T-helper 1 cell (primary cell): ENCODE measurements at places on chromosomes 13 and 19.

GRCh38 chr13:48567515-48568369, 34.9 kb upstream of the RCBTB2 start:
- no peak for DNase-seq

- no peak for DNase-seq
Measured at GRCh38 chr13:110680852-110681251, 25.1 kb downstream of the CARS2 start.

DNA sequence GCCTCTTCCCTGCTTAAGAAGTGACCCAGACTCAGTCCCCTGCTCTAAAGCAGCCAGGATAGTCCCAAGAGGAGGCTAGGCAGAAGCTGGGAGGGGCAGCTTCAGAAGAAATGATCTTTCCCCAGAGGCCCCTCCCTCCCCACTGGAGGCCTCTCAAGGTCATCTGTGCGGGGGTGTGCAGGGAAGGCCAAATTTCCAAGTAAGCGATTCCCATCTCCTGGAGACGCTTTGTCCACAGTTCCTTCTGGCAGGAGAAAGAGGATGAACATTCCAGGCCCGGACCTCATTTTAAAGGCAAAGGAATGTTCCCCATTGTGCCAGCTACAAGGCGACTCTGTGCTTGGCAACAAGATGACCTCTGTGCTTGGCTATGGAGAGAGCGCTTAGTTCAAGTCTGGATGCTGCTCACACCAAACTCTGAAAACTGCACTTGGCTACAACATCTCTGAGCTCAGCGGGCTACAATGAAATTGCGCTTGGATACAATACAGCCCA, 23.5 kb downstream of the COL5A3 start:
- no peak for DNase-seq

GRCh38 chr19:37980419-37981170, 73.6 kb downstream of the SIPA1L3 start:
- no peak for DNase-seq

DNA sequence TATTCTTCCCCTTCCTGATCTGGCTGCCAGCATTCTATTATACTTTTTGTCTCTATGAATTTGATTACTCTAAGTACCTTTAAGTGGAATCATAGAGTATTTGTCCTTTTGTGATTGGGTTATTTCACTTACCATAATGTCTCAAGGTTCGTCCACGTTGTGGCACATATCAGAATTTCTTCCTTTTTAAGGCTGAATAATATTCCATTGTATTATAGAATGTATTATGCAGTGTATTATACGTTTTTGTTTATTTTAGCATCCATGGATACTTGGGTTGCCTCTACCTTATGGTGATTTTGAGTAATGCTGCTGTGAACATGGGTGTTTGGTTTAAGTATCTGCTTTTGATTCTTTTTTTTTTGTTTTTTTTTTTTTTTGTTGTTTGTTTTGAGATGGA, 19.3 kb downstream of the URI1 start:
- no peak for DNase-seq

GRCh38 chr19:52464798-52465470, 11.6 kb downstream of the ZNF578 start:
- DNase-seq = no peak

DNA sequence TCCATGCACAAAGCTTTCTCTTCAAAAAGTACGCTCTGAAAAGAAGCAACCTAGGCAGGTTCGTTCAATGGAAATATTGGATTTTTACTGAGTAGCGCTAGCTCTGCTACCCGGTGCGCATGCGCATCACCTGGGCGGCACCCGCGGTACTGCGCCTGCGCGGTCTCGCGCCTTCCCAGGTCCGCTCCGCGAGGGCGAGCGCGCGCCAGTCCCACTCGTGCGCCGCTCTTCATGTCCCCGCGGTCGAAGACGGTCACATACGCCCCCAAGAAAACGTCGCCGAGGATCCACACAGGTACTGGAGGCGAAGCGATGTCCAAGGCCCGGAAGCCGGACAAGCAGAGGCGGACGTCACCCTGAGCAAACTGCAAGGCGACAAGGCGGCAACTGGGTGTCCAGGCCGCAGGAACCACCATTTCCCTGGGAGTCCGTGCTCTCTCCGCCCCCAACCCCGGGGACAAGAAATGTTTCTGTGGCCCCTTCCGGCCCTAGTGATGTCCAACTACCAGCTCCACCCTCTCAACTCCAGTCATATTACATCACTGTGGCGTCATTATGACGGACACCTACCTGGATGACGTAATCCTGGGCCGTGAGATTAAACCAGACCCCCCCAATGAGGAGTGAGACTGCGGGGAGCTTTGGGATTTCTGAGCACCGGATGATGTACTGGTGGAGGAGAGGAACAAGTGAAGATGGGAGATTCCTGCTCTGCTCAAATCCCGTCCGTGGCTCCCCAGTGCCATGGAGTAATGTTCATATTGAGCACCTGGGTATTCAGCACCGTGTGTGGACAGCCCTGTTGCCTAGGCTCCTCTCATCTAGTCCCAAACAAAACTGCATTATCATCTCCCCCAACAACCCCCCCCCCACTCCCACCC, 4.8 kb upstream of the KCNC3 start:
- DNase-seq = peak; percentile 75

- DNase-seq = no peak
Measured at GRCh38 chr13:42883771-42884467, 102.5 kb downstream of the FAM216B start.

- DNase-seq = no peak
Measured at GRCh38 chr13:75369981-75370380, 112.0 kb downstream of the TBC1D4 start.

- DNase-seq = no peak
Measured at GRCh38 chr19:40150170-40150569, 41.1 kb upstream of the MAP3K10 start.

GRCh38 chr13:112679381-112679780, 10.5 kb upstream of the ATP11A start:
- DNase-seq = no peak

- DNase-seq = no peak
Measured at GRCh38 chr19:53892981-53893325, 11.0 kb downstream of the PRKCG start.

DNA sequence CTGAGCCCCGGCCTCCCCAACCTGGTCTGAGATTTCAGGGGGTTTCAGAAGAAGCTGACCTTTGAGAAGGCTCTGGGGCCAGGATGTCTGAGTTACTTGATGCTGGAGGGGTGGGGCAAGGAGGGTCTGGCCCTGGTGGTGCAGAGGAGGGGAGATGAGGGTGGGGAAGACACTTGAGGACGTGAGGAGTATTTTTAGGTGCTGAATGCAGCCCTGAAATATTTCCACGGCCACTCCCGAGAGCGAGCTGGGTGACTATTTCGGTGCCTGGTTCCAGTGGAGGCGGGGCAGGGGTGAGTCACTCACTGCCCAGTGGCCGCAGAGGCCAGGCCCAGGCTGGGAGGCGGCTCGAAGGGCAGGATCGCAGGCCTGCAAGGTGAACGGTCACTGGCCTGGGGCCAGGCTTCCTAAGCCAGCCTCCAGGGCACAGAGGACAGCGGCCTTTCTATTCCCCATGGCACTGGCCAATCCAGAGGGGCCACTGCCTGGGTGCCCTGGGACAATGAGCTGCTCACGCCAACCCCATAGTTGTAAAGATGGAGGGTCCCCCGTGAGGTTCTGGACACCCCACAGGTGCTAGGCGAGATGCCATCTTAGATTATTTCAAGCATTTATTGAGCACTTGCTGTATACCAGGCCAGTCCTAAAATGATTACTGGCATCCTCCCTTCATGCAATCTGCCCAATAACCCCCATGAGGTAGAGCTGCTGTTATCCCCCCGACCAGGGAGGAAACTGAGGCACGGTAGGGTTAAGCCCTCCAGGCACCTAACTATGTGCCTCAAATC, 19.7 kb upstream of the JUND start:
- DNase-seq = no peak

DNA sequence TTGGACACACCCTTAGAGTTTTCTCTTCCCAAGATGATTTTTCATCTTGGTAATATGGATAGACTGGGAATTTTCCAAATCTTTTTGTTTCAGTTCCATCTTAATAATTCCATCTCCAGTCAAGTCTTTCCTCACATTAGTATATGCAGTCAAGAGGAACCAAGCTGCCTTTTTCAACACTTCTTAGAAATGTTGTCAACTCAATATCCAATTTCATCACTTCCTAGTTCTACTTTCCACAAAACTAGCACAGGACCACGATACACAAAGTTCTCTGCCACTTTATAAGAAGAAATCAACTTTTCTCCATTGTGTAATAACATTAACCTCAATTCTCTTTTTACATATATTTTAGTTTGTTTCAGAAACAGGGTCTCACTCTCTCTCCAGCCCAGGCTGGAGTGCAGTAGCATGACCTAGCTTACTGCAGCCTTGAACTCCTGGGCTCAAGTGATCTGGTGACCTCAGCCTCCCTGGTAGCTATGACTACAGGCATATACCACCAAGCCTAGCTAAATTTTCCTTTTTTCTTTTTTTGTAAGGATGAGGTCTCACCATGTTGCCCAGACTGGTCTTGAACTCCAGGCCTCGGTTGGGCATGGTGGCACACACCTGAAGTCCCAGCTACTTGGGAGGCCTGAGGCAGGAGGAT, 15.5 kb downstream of the ZNF443 start:
- DNase-seq = no peak

GRCh38 chr19:35011737-35012682, 11.9 kb downstream of the GRAMD1A start:
- no peak for DNase-seq

DNA sequence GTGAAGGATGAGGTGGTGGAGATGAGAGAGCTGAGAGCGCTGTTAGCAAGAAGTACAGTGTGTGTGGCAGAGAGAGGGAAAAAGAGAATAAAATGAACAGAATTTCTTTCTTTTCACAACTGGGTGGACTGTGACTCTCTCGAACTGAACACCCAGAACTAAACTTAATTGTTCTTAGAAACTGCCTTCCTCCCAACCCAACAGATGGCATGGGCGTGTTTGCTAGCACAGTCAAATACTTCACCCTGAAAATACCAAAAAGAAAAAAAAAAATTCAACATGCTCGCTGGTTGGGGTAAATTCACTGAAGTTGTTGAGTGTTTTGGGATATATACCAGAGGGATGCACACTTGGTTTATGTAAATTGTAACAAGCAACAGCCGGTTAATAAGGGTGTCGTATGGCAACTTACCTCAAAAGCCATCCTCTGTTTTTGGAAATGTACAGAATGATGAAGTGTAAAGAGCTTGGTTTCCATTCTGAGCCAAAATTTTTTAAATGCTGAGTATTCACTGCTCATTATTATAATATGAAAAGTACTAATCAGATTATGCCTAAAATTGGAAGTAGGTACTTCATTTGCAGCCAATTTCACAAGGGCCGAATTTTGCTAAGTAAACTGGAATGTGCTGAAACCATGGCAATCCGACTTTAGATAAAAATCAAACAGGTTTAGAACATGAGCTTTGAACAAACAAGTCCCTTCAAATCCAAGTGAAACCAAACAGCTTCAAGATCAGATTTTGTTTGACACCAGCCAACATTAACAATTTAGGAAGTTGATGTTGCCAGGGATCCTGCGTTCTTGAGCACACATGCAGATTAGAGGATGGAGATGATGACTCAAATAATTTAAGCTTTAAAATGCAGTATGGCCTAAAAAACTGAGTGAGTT, 115.8 kb downstream of the ZIC5 start:
- no peak for DNase-seq
